ENCODE measurements at places on chromosomes 4 and X.

GRCh38 chr4:83917572-83917971 is 381.7 kb downstream of the GPAT3 start:
- no peak for DNase-seq

GRCh38 chr4:37517326-37517725 is 168.8 kb downstream of the RELL1 start:
- no peak for DNase-seq

- no peak for DNase-seq
Measured at GRCh38 chr4:177251237-177251636, 58.4 kb upstream of the NEIL3 start.

DNA sequence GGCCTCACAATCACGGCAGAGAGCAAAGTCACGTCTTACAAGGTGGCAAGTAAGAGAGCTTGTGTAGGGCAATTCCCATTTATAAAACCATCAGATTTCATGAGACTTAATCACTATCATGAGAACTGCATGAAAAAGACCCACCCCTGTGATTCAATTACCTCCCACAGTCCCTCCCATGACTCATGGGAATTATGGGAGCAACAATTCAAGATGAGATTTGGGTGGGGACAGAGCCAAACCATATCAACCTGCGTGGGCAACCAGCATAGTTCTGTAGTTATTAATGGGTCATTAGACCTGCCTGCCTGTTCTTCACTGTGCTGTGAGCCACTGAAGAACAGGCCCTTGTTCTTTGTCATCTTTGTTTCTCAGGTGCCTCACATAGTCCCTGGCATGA is 593.7 kb upstream of the BOD1L1 start:
- no peak for DNase-seq

All from right renal cortex interstitium (tissue), 3 donors.